ENCODE measurements at places on chromosomes 4 and X. TPM values are rescaled to one million over a fixed set of nuclear protein-coding genes. Genes with fewer than 3 reads are reported as not detected.

DNA sequence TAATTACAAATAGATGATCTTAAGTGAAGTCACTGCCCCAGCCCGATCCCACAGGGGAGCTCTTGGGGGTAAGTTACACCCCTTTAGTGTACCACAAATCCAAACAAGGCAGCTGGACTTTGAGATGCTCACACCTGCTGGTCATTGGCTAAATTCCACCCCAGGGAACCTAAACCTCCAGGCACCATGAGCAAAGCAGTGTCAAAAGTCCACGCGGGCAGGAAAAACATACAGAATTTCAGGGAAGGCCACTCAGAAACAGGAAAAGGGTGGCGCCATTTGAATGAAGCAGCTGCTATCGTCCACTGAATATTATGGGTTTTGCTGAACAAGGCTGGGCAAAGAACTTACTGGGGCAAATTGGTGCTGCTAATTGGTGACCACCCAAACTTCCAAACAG lies 30.9 kb downstream of the SUPT20HL1 start:
- DNase-seq, result no peak

DNA sequence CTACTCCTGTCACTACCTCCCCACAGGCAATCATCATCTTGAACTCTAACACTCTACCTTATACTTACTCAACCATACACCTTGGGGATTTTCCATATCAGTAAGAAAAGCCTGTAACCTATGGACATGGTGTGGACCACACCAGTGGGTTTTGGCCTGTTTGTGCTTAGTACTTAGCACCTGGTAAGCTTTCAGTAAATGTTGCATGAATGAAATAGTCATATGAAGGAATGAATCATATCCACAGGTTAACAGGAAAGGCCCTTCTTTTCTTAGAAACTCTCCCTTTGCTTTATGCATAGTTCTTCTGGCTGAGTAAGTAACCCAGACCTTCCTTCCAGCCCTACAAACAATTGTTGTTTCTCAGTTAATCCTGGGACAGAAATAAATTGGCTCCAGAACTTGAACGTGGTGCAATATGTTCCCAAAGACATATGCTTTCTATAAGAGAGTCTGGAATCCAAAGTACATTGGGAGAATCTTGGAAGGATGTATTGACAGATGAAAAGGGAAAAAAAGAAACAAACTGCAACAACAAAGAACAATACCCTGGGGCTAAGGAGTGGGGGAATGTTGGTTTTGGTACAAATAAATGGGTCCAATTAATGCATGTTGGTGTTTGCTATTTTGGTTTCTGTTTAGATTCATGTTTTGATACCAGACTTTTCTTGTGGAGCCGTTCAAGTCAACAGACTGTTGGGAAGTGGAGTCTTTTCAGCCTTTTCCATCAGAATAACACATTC lies 27.8 kb downstream of the RASL11B start:
- DNase-seq, result no peak

DNA sequence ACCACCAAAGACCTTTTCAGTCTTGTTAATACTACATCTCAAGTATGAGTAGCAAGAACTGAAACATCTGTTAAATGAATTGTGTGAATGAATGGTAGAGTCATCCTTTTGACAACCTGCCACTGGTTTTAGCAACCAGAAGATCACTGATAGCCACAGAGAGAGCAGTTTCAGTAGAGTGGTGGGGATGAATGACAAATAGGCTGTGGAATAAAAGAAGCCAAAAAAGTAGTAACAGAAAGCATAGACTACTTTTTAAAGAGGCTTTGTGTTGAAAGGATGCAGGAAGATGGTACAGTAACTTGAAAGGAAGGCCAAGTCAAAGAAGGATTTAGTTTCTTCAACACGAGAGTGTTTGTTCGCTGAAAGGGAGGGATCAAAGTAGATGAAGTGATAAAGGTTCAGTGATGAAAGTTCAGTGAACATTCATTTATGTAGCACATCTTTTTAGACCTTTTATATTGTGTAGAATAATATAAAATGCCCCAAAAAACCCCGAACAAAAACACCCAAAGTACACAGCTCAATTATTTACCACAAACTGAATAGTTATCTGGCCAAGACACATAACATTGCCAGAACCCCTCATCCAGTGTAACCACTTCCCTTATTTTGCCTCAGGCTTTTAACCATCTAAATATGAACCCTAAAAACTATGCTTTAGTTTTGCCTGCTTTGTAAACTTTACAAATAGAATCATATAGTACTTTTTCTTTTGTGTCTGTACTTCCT lies 40.1 kb upstream of the EIF1AX start:
- no peak for DNase-seq

DNA sequence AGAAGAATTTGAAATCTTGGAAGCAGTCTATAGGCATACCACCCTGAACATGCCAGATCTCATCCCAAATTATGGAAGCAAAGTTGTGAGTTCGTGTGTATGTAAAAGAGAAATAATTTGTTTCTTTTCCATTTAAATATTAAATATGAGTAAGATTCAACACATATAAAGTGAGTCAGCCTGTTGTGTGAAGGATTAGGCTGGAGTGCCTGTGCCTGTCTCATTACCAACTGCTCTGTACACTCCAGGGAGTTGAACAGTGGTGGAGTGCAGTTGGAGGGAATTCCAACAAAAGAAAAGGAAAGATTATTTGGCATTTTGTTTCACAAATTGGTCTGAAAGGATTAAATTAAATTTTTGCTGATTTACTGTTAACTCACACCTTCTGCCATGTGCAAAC lies 435.6 kb downstream of the FAT4 start:
- DNase-seq, result peak; percentile 44

- no peak for DNase-seq
Measured at GRCh38 chr4:79385641-79386040, 22.4 kb downstream of the GK2 start.

Gene COX7B2
- not detected for total RNA-seq

Gene SEC31A
- 370 TPM for total RNA-seq

Gene RNF175
- not detected for total RNA-seq

Gene RTL5
- 1.1 TPM for total RNA-seq

Gene SSX2B
- not detected for total RNA-seq

Gene GNPDA2
- 19.7 TPM for total RNA-seq

Data from myocyte (in vitro differentiated cells).